ENCODE measurements at places on chromosomes 6 and 20.

DNA sequence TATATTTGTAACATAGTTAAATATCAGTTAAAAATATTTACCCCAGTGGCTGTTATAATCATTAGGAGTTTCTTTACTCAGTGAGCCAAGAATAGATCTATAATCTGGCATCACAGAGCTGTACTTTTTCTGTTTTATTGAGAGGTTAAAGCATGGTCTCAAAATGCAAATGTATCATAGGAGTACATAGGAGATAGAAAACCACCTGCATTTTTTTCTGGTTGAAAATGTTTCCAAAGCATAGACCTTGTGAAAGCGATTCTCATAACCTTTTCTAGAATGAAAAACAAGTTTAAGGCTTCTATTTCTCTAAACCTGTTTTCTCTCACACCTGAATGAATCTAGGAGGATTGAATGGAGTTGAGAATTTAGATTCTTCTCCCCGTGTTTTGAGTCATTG, 14.4 kb downstream of the KCNQ5 start:
- no peak for DNase-seq

DNA sequence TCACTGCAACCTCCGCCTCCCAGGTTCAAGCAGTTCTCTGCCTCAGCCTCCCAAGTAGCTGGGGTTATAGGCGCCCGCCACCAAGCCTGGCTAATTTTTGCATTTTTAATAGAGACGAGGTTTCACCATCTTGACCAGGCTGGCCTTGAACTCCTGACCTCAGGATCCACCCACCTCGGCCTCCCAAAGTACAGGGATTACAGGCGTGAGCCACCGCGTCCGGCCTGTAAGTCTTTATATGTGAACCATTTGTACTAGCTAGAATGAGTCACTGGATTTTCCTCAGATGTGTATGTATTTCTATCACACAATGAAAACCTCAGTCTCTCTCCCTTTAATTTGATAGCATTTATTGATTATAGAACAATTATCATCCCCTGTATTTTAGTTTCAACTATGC, 34.0 kb downstream of the ITCH start:
- DNase-seq: no peak

DNA sequence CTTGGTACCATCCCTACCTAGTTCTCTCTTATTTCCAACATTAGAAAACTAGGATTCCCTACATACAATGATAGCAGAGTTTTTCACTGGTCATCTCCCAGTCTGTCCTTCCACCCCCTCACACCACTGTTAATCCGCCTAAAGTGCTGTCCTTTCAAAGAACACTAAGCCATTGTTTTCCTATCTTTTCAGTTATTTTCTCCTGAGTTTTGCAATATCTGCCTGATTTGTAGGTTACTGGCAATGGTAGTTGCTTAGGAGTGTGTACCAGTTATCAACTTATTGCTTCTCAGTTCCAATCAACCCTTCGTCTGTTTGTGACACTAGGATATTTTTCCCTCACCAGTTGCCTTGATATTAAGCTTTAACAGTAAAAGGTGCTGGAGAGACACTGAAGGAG, 135.0 kb downstream of the EPM2A start:
- no peak for DNase-seq

- DNase-seq: no peak
Measured at GRCh38 chr6:39923861-39924260, 10.4 kb downstream of the MOCS1 start.

Data from hypothalamus (tissue), 51 donors.